ENCODE measurements at places on chromosomes 2 and 18.

DNA sequence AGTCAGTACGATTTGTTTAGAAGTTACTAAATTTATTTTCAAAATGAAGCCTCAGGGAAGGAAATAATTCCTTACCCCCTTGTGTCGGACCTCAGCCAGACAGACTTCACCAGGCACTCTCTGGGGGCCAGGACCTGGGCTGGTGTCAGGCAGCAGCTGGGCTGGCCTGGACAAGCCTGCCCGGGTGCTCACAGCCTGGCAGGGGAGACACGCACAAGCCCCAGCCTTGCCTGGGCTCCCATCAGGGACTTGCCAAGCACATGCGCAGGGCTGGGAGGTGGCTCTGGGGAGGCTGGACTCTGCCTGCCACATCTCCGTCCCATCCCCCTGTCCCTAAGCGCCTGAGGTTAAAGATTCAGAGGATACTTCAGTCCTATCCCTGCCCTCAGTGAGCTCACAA, 56.8 kb upstream of the HS6ST1 start:
- DNase-seq = no peak

DNA sequence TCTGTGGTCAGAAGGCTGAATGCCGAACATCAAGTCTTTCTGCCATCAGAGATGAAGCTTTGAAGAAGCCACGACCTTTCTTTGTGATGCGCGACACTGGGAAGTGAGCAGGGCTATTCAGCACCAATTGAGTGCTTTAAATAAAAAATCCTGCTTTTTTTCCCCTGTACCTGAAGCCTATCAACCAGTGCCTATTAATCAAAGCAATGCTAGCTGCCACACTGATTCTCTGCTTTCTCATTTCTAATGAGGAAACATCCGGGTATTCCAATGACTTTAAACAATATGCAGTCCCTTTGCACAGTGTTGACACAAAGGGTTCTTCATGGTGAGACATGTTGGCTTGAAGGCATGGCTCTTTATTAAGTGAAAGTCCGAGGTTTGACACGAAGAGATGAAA, 88.0 kb downstream of the GALR1 start:
- no peak for DNase-seq

GRCh38 chr18:7872569-7872968, 305.5 kb downstream of the PTPRM start:
- no peak for DNase-seq

DNA sequence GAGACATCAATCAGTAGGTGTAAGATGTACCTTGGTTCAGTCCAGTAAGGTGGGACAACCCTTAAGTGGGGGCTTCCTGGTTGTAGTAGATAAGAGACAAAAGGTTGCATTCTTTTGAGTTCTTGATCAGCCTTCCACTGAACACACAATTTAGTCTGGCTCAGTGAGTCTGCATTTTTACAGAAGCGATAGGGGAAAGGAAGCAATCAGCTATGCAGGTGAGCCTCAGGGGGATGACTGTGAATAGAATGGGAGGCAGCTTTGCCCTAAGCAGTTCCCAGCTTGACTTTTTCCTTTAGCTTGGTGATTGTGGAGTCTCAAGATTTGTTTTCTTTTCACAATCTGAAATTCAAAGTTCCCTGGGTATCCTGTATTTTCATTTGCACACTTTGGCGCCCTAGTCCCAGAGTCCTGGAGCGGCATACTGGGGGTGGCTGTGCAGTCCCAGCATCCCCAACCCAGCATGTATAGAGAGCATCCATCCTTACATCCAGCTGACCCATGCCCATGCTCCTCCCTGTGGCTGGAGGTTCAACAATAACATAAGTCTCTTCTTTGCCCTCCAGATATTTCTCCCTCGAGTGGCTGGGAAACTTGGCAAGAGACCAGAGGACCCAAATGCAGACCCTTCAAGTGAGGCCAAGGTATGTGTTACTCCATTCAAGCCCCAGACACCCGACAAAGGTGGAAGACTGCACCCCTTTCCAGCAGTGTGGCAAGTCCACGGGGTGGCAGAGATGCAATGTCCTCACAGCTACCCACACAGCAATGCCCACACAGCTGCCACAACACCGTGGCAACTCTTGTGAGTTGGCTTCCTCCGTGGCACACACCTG, 20.1 kb upstream of the PRLH start:
- no peak for DNase-seq

GRCh38 chr2:219856602-219857001, 229.2 kb downstream of the SLC4A3 start:
- no peak for DNase-seq

- no peak for DNase-seq
Measured at GRCh38 chr2:168518555-168519066, 62.5 kb downstream of the CERS6 start.

GRCh38 chr2:122378521-122378920, 623.1 kb downstream of the TSN start:
- no peak for DNase-seq

DNA sequence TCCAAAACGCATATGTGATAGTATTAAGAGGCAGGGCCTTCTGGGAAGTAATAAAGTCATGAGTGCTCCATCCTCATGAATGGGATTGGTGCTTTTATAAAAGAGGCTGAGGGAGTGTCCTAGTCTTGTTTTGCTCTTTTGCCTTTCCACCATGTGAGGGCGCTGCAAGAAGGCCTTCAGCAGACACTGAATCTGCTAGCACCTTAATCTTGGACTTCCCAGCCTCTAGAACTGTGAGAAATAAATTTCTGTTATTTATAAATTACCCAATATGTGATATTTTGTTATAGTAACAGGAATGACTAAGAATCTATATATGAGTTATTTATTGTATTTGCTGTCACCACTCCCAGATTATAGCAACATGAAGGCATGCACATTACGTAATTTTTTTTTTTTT, 63.5 kb downstream of the PLA2R1 start:
- DNase-seq = no peak

GRCh38 chr18:8801263-8801901, 96.0 kb downstream of the MTCL1 start:
- DNase-seq = no peak
